AG10803 (cell line): ENCODE measurements at places on chromosomes 6 and 20.

DNA sequence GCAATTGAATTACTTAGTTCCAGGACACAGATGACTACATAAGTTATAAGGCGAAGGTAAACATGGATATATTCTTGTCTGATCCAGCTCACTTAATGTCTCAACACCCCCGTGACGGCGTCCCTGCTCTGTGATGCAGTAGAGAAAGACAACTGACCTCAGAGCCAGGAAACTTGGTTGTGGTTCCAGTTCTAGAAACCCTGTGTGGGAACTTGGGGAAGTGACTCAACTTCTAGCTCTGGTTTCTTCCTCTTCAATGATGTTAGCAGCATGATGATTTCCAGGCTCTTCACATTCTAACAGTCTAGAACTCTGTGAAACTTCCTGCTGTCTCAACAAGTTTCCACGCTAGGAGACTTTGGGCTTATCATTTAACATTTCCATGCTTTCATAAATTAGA, 18.4 kb downstream of the LAMA4 start:
- DNase-seq = peak; percentile 66

DNA sequence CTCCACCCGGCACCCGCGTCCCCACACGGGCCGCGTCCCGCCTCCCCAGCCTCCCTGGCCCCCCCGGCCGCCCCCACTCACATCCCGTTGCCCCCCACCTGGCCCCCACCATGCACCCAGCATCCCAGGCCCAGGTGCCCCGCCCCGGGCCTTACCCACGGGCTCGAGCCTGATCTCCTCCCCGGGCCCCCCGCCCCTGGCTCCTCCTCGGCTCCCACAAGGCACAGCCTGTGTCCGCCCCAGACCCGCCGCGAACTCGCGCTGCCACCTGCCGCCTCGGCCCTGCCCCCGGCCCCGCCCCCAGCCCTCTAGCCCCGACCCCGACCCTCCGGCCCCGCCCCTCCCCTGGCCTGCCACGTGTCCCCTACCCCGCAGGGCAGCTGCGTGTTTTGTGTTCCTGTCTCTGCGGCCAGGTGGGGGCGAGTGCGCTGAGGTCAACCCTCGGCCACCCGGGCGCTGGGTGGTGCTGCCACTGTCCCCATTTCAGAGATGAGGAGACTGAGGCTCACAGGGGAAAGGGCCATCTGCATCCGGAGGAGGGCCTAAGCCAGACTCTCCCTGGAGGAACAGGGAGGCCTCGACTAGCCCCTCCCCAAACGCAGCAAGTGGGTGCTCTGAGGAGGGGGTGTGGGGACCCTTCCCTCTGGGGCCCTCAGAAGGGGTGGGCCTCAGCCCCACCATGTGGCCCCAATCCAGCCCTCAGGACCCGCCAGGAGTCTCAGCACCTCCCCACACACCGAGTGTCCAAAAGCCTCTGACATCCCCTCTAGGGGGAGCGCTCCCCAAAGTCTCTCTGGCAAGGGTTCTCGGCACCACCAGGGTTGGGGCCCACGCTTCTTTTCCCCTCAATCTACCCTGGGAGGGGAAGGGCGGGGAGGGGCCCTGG, 99.8 kb downstream of the TAF4 start:
- DNase-seq = no peak

- DNase-seq = peak; percentile 0
These were observed 80.4 kb downstream of the AK9 start for GRCh38 chr6:109610590-109610989.

DNA sequence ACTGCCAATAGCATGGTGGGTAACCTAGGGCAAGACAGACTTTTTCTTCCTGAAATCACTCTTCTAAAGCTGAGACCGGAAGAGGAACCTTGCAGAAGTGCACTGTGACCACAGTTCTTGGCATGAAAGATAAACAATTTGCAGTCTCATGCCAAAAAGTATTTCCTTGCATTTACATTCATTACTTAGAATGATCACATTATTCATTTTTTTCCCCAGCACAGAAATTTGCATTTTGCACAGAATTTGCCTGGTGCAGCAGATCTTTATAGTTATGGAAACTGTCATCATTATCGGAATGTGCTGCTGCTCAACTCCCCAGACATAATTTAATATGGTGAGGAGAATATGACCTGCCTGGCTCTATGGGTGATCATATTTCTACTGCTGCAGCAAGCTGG, 42.2 kb upstream of the EDN3 start:
- no peak for DNase-seq

- no peak for DNase-seq
These were observed 439.7 kb downstream of the RFPL4B start for GRCh38 chr6:112786801-112787200.
